ENCODE measurements at places on chromosomes 4 and X. TPM values are rescaled to one million over a fixed set of nuclear protein-coding genes. Genes with fewer than 3 reads are reported as not detected.

HHIP gene
- not detected for total RNA-seq

RGS12 gene
- total RNA-seq = 22.2 TPM

KANTR gene
- 7.5 TPM for total RNA-seq

TMSB15C gene
- not detected for total RNA-seq

- DNase-seq = no peak
These were observed 71.2 kb downstream of the SNX25 start for GRCh38 chr4:185280608-185281007.

GRCh38 chrX:100341142-100341510 is 68.9 kb downstream of the PCDH19 start:
- no peak for DNase-seq

GRCh38 chrX:150569155-150569477 is 695 bp downstream of the MTM1 start:
- no peak for DNase-seq

GRCh38 chr4:147049946-147050345 is 104.3 kb upstream of the TTC29 start:
- no peak for DNase-seq

- no peak for DNase-seq
These were observed 149.9 kb downstream of the SLC10A7 start for GRCh38 chr4:146371812-146372211.

DNA sequence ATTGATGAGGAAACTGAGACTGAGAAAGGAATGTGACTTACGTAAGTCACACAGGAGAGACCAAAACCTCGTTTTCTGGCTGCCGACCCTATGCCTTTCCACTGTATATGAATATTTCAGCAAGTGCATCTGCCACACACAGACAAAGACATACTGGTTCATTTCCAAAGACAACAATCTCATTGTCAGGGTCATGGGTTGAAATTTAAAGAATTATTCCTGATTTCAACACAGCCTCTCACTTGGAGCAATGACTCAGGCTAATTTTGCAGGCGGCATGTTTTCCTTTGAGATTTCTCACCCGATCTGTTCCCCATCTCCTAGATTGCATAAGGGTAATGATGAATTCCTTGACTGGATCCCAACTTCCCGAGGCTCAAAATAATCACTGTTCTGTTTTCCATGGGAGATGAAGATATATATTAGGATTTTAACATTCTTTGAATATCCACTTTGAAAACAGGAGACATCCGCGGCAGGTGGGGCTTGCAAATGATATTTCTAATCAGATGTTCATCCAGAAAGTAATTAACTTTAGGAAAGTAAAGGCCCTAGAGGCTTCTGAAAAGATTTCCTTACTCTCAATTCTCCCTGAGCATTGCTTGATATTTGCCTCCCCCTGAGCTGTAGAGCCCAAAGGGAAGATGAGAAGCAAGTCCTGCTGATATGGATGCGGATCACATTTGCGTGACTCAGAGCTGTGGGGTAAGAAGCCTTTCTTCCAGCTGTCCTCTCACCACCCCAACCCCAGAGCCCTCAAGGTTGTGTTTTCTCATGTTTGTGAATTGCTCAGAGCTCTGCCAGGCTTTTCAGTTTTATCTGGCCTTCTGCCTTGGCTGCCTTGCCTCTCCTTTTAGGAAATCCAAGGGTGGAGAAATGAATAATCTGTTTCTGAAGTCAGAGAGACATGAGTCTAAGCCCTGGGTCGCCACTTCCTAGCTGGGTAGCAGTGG is 361.1 kb upstream of the BOD1L1 start:
- no peak for DNase-seq

Measured in HCT116 (cell line).